ENCODE measurements at places on chromosomes 6 and 20.

GRCh38 chr20:13389115-13389514 lies 168.0 kb downstream of the ISM1 start:
- DNase-seq = no peak

- no peak for DNase-seq
Observed at GRCh38 chr6:127775371-127775770, 125.5 kb downstream of the THEMIS start.

- DNase-seq = no peak
Observed at GRCh38 chr20:953742-954141, 37.6 kb upstream of the ANGPT4 start.

GRCh38 chr20:51220293-51220706 lies 197.4 kb upstream of the KCNG1 start:
- no peak for DNase-seq

DNA sequence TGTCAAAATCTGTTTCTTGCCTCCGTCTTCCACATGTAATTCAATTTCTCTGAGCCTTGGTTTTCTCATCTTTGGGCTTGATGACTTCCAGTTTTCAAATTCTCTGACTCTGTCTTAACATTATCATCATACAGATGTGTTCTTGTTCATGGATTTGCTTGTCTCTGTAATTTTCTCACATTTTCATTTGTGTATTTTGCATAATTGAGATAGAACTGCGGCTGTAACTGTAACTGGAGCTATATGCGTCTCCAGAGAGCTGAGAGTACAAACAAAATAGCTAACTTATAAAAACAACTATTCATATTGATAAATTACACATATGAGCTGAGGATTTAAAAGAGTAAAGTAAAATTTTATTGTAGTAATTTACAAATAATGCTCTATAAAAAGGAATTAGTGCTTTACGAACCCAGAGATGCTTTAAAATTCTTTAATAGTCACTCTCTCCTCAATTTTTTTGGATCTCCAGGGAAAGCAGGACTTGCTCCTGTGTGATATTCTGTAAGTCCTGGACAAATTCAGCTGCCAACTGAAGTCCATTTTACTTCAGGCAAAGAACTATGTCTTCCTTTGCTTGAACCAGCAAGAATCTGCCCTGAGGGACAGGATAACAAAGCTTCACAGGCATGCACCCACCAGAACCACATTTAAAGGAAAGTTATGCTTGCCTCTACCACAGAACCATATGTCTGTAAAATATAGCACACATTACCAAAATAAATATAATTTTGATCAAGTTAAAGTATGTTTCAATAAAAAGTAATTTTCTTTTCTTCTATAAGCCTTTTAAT lies 288.3 kb downstream of the KHDC1L start:
- no peak for DNase-seq
